Stimulated activated CD4-positive, alpha-beta T cell treated with anti-CD3 and anti-CD28 coated beads, Interleukin-4, amount 100 ng/mL, for 1 hour (primary cell): ENCODE measurements at places on chromosomes 13 and 19.
A peak's percentile ranks its signal among the peaks of the same experiment; 100 is the strongest.

DNA sequence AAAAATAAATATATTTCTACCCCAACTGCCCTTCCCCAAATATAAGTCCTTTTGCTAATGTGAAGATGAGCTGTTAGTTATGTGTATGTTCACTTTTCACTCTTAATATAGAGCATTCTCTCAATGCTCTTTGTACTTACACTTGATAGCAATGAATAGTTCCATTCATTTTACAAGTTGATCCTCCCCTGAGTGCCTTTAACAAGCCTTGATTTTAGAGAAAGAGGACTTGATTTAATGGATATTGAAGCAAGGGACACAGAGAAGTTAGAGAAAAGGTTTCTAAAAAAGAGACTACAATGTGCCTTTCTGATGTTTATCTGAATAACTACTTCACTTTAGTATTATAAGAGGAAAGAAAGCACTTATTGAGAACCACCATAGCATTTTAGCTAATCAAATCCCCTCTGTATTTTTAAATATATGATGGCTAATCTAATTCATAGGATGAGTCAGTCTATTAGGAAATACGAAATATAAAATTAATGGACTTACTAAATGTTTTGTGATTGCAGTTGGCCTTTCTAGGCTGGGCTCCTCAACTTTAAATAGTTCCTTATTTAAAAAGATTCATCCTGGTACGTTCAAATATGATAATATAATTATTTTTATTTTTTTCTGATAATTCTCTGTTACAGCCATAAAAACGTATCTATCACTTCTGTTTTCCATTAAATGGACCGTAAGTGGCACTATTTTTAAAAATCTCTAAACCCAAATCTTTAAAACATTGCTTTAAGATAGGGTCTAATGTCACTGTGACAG, 1097.8 kb upstream of the SLC10A2 start:
- DNase-seq, result no peak

- no peak for DNase-seq
Observed at GRCh38 chr13:34419025-34419424, 523.0 kb upstream of the NBEA start.

DNA sequence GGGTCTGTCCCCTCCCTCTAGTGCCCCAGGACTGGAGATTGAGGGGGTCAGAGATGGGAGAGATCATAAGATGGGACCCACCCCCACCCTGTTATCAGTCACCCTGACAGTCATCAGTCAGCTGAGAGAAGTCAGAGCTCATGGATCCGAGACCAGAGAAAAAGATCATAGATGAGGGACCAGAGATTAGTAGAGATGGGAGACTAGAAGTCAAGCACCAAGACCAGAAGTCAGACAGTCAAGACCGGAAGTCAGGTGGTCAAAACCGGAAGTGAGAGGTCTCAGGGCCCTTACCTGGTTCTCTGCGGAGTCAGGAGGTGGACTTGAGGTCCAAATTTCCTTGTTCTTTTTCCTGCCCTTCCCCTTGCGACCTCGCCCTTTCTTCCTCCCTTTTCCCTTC, 7.0 kb downstream of the COL5A3 start:
- no peak for DNase-seq

DNA sequence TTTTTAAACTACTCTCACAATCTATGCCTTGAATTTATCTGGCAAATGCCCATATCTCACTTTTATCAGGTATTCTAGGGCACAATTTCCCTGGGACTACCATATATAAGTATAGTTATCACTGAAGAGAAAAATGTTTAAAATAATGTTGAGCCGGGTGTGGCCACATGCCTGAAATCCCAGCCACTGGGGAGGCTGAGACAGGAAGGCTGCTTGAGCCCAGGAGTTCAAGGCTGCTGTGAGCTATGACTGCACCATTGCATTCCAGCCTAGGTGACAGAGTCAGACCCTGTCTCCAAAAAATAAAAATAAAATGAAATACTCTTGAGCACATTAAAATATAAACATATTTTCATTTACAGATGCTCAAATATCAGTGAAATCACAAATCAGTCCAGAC, 4.1 kb downstream of the KATNAL1 start:
- no peak for DNase-seq

DNA sequence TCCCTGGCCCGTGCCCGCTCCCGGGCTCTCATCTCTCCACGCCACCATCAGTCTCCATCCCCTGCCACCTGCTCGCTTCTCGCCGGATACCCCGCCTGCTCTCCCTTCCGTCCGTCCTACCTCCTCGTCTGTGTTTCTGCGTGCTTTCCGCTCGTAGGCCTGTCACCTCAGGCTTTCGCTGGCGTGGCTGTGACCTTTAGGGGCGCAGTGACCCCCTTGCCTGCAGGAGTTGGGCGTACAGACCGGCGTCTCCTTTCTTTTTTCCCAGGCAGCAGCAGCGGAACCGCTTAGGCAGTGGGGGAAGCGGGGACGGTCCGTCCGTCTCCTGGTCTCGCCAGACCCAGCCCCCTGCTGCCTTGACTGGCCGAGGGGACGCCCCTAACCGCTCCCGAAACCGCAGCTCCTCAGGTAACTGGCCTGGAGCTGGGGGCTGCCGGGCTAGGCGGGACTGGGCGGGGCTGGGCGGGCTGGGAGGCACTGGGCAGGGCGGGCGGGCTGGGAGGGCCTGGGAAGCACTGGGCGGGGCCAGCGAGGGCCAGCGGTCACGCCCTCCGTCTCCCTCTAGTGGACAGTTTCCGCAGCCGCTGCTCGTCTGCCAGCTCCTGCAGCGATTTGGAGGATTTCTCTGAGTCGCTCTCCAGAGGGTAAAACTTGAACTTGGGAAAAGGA, 6.3 kb downstream of the PGLYRP1 start:
- DNase-seq, result peak; percentile 83

DNA sequence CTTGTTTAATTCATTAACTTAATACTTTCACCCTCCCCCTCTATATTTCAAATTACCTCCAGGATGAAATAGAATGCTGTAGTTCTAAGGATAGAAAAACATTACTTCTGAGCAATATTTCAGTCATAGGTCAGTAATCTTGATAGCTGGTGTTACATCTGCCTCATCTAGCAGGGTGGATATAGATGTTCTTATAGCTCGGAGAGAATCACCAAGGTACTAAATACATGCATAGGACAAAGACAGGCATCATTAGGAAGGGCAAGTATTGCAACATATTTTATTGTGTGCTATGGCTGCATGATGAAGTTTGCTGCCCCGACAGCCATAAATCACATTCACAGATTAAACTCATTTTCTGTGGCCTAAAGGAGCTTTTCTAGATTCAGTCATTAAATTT, 601.0 kb downstream of the FGF9 start:
- no peak for DNase-seq

DNA sequence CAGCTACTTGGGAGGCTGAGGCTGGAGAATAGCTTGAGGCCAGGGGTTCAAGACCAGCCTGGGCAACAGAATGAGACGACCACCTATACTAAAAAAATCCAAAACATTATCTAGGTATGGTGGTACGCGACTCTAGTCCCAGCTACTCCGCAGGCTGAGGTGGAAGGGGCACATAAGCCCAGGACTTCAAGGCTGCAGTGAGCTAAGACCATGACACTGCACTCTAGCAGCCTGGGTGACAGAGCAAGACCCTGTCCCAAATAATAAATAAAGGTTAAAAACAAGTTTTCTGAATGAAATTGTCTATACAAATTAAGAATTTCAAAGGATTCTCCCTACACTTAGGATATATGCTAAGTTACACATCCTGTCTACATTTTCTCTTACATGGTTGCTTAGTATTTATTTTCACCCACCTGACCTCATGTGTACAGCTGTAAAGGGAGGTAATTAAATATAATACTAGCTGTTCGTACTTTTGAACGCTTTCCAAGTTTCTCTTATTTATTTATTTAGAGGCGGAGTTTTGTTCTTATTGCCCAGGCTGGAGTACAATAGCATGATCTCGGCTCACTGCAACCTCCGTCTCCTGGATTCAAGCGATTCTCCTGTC, 1.6 kb downstream of the SLC25A30 start:
- no peak for DNase-seq

DNA sequence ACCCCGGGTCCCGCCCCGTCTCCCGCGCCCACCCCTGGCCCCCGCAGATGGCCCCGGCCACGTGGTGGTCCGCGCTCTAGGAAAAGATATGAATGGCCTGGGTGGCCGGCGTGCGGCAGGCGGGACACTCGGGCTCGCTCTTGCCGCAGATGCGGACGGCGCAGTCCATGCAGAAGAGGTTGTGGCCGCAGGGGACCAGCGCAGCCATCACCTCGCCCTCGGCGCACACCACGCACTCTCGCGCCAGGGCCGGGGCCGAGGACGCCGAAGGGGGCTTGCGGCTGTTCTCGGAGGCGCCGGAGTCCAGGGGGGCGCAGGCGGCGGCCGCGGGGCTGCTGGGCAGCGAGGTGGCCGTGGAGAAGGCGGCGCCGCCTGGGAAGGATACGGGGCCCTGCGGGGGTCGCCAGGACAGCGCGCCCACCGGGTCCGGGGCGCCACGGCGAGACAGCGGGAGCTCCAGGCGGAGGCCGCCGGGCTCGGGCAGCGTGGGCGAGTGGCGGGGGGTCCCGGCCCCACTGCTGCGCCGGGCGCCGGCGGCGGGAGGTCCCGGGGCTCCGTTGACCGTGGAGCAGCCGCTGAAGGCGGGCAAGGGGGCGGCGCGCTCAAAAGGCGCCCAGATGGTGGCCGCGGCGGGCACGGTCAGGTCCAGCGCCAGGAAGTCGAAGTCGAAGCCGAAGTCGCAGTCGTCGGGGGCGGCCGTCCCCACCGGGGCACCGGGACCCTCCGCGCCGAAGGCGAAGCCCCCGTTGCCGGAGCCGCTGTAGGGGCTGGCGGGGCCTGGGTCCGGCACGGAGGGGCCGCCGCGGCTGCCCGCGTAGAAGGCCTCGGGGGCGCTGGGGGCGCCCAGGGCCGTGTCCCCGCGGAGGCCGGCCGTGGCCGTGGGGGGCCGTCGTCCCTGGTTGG, 12.4 kb downstream of the MEX3D start:
- no peak for DNase-seq

DNA sequence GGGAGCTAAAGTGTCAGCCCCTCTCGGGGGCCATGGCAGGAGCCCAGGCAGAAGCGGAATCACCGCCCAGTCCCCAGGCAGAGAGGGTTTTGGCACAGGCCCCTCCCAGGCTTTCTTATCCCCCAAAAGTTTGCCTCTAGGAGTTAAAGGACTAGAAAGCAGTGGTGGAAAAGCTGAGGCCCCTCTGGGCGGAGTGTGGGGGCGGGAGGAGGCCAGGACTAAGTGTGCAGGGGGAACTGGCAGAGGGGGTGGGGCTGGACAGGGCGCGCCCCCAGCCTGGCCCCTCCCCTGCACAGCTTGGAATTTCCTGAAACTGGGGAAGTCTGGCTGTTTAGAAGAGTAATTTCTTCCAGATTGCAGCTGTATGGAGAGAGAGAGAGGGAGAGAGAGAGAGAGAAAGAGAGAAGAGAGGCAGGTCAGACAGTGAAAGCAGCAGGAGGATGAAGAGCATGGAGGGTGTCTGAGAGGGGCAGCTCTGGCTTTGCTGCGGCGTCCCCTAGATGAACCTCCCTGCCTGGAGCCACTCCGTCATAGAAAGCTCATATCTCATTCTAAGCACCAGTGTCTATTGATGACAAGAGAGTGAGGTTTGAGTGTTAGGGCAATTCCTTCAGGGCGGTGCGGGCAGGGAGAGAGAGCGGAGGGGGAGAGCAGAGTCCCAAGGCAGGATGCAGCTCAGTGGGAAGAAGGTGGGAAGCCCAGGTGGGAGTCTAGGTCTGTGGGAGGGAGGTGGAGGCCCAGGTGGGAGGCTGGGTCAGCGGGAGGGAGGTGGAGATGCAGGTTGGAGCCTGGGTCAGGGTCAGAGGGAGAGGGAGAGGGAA, at the start of gene CDC42EP5:
CDC42EP5 (minus strand) TSS at position 226 of the 821 bp plus-strand sequence. CDS start 7,749 bp downstream, outside the sequence.
- no peak for DNase-seq

DNA sequence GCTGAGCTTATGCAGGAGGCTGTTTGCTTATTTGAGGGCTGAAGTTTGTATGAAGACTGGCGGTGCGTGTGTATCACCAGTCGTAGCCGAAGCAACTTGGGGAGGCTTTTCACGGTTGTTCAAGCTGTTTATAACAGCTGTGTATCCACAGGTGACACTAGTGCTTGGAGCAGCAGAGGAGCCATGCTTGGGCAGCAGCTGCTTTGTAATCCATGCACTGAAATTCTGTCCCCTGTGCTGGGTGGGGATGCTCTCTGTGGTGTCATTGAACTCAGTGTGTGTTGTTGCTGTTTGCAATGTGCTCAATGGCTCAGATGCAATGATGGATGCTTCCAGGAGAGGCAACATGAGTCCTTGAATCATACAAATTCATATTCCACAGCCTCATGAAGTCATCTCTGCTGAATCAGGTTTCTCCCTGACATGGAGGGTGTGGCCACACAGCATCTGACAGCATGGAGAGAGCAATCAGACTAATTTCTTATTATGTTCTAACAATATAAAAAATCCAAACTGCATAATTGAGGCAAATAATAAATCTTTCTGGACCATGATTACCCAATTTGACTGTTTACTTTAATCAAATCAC, 18.8 kb upstream of the GTF3A start:
- no peak for DNase-seq

GRCh38 chr19:2329501-2329916, 1.0 kb downstream of the SPPL2B start:
- no peak for DNase-seq

- no peak for DNase-seq
Observed at GRCh38 chr13:98994896-98995295, 17.0 kb upstream of the DOCK9 start.

DNA sequence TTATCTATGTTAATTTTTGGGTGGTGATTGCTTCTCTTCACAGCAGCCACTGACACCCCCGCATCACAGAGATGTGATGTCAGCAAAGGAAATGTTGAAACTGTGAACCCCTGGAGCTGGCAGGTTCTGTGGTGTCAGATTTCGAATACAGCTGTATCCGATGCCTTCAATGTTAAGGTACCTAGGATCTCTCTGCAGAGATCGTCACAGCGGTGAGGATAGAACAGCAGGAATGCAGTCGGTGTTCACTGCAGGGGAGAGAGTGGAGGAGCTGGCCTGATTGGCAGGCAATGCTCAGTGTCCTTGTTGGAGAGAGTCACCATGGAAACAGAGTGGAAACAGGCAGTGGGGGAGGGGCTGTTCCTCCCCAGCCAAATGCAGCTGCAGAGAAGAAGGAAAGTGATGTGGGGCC, 79.5 kb upstream of the ZNF835 start:
- no peak for DNase-seq

- no peak for DNase-seq
Observed at GRCh38 chr13:29893438-29893837, 43.0 kb upstream of the UBL3 start.

DNA sequence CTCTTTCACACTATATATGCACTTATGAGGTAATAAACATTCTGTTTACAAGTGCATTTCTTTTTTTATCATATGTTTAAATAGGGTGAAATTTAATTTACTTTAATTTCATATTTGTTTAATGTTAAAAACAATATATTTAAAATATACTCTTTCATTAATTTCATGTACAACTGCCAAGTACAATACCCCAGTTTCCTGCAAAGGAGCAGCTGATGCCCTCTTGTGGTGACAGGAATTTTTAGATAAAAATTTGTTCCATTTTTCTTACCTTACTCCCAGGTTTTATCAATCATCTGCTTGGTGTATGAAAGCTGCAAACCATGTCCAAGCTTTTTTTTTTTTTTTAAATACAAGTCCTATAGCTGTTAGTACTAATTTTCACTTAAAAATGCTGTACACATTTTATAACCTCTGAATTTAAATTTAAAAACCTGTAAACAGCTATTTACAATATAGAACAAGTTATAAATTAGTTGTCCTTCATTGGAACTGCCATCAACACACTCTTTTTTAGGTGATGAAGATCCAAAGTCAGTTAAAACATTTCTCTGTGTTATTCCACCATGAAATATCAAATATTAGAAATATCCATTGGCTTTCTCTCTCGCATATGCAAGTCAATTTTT, 4.9 kb downstream of the PCDH20 start:
- no peak for DNase-seq

- DNase-seq, result no peak
Observed at GRCh38 chr19:17158584-17158983, 56.6 kb upstream of the USE1 start.

GRCh38 chr13:46552889-46553520, at the start of gene LRCH1:
Gene LRCH1, plus strand, starts transcription at chr13:46553170. Its CDS starts 227 bp downstream, at chr13:46553397.
- peak; percentile 88 for DNase-seq
